HS-5 (cell line): ENCODE measurements at places on chromosomes 11 and 22.
A peak's percentile ranks its signal among the peaks of the same experiment; 100 is the strongest.

GRCh38 chr11:86396396-86396795, 21.7 kb downstream of the CCDC81 start:
- peak; percentile 57 for DNase-seq

GRCh38 chr11:83069441-83070043, 2.2 kb downstream of the RAB30 start:
- DNase-seq: no peak

GRCh38 chr11:109939166-109939810, 153.9 kb upstream of the ZC3H12C start:
- DNase-seq: peak; percentile 49

- no peak for DNase-seq
Measured at GRCh38 chr22:32499666-32500065, 25.1 kb downstream of the FBXO7 start.

GRCh38 chr22:45242778-45243191, 2.1 kb upstream of the KIAA0930 start:
- no peak for DNase-seq

GRCh38 chr11:126901783-126902182, 98.8 kb downstream of the KIRREL3 start:
- DNase-seq: no peak

DNA sequence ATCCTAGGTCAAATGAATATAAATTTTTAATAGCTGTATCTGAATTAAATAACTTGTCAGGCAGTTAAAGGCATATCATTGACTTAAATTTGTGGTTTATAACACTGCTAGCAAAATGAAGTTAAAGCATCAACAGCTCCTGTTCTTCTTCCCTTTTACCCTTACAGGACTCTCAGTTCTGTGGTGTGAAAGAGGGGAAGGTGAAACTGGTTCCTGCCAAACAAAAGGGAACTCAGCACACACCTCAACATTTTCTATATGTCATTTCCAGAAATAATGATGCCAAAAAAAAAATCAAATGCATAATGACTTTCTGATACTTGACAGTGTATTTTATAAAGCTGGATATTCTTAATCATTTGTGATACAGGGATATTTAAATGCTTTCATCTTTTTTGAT, 21.2 kb downstream of the ARL14EP start:
- no peak for DNase-seq

GRCh38 chr11:99333621-99334020, 312.9 kb downstream of the CNTN5 start:
- no peak for DNase-seq

DNA sequence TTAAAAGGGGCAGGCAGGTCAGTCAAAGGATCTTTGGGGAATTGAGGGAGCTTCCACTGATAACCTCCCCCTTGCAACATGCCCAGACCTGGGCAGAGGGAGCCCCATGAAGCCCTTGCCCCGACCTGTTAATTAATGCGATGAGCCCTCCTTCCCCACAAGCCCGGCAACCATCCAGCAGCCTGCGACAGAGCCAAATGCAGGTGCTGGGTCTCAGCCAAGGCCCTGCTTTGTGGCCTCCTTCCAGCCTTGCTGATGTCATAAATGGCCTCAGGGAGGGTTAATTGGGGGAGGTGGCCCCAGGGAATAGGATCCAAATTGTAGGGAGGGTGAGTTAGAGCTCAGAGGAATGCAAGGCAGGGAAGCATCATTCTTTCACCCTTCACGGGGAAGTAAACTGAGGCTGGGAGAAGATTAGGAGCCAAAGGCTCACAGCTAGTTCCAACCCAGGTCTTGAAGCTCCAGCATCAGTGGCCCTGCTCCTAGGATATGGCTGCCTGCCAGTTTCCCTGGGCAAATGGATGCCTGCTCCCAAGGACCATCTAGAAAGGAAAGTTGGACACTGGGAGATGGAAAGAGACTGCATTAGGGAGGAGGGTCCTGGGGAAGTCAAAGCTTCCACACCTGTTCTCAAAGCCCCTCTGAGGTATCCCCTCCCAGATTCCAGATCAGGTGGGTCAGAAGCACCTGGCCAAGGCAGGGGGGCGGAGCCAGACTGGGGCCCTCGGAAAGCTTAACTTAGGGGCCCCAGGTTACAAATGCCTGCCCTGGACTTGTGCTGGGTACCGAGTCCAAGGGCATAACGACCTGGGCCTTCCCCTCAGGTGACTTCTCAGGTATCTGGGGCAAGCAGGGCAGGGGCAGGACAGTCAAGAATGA, 34.1 kb downstream of the LMO1 start:
- DNase-seq: no peak

DNA sequence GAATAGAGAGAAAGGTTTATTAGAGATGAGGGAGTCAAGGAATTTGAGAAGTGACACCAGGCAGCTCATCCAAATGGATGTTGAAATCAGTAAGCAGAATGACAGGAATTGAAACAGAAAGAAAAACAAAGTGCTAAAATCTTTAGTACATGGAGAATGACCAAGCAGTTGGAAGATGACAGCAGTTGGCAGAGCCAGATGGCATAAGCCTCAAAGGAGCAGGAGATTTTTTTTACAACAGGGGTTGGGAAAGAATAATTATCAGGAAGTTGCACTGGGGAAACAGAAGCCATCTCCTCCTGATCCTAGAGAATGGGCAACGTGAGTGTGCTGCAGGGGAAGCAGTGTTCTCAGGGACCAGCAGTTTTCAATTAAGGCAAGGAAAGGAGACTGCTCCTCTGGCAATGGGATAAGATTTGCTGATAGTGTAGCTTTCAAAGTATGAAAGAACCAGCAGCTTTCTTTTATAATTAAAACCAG, 28.9 kb downstream of the RAB39A start:
- DNase-seq: peak; percentile 22

GRCh38 chr11:91972665-91973266, 251.9 kb upstream of the FAT3 start:
- no peak for DNase-seq

DNA sequence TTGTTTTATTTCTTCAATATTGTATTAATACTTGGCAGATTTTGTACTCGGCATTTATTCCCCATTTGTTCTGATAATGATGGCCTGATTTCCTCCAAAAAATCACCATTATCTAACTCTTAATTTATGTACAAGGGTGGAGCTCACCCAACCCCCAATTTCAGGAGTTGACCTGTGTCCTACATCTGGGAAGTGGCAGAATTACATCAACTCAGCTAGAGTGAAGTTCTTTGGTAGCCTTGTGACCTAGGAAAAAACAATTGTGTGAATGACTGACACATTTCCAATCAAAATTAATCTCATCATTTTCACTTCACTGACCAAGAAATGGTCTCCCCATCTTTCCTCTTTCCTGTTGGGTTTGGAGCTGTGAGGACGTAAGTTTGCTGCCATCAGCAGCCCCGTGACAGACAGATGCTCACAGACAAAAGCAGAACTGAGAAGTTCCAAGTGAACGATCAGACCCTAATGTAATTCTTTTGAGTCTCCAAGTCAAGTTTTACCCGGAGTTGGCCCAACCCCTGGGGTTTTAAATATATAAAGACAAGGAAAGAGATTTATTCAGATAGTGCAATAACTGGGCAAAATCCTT, 16.6 kb upstream of the MS4A6E start:
- no peak for DNase-seq

DNA sequence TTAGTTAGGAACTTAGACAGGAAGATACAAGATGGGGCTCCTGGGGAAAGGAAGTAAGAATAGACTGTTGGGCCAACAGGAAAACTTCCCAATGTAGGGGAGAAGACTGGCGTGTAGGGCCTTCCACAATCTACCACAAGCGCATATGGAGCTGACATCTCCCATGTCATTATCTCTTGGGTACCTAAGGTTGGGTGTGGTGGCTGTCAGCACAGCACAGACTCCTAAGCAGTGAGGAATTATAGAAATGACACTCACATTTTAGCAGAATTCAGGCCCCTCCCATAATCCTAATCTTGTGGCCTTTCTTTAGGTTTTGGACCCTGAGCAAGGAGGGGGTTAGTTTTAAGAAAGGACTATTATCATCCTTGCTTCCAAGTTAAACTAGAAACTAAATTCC, 11.6 kb downstream of the TRIM21 start:
- no peak for DNase-seq

GRCh38 chr11:86179646-86180064, 64.9 kb upstream of the EED start:
- no peak for DNase-seq

DNA sequence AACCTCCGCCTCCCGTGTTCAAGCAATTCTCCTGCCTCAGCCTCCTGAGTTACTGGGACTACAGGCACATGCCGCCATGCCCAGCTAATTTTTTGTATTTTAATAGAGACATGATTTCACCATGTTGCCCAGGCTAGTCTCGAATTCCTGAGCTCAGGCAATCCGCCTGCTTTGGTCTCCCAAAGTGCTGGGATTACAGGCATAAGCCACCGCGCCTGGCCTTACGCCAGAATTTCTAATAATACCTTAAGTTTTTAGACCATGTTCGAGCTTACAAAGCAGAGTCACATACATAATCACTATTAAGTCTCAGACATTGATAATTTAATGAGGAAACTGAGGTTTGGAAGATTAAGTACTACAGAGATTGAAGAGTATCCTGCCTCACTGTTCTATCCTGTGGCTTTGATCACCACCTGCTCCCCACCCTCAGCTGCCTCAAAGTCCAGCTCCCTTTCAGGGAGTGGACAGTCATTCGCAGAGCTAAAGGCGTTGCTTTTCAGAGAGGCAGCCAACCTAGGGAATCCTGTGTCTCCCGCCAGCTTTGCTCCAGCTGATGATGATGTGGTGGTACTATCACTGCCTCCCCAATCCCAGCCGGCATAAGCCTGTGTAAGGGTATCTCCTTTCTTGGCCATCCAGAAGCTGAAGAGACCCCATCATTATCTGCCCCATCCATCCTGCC, 7.7 kb downstream of the UBASH3B start:
- no peak for DNase-seq

DNA sequence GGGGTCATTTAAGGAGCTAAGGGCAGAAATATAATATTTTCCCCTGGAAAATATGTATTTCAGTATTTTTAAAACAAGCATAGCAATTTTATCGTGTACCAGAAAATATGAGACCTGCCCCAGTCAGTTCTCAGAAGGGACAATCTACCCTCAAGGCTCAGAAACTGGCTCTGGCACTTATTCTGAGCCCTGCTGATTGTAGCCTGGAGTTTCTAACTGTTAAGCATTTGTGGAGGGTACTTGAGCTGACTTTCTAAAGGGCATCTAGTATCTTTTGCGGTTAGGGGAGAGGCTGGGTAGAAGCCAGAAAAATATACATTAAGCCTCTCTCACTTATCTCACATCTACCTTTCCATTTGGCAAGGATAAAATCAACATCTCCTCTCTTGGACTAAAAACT, 71.3 kb upstream of the FSHB start:
- DNase-seq: no peak

DNA sequence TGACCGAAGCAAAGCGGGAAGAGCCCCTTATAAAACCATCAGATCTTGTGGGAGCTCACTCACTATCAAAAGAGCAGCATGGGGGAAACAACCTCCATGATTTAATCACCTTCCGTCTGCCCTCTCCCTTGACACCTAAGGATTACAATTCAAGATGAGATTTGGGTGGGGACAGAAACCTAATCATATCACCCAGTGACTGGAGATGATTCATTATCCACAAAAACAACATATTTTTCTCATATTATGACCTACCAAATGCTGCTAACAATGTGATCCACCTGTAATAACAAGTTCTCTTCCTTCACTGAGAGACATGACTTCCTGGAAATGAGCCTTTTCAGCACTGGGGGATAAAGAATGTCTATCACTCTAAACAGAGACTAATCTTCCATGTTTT, 23.4 kb upstream of the HEPHL1 start:
- no peak for DNase-seq

DNA sequence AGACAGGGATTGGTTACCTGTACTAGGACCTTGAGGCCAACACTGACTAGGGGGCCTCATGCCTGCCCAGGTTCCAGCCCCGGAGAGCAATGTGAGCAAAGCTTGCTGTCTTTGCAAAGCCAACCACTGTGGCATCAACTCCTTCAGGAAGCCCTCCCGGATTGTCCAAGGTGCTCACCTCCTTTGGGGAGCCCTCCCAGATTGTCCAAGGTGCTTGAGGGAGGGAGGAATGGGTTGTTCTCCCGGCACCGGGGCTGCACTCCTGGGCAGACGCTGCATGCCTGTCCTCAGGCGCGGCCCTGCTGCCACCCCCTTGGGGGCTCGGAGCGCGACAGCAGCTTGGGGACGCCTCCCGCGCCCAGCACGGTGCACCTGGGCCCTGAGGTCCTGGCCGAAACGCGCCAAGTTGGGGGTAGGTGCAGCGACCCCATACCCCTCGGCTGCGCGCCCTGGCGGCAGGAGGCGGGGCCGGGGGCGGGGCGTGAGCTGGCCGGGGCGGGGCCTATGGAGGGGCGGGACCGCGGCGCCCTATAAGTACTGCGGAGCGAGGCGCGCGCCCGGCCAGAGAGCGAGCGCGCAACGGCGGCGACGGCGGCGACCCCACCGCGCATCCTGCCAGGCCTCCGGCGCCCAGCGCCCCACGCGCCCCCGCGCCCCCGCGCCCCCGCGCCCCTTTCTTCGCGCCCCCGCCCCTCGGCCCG, at the start of gene CD81:
Gene CD81, plus strand, starts transcription at position 560 of the 701 bp plus-strand sequence. CDS start 240 bp downstream, outside the sequence.
- DNase-seq: no peak

- no peak for DNase-seq
Measured at GRCh38 chr11:125923633-125924032, 19.3 kb downstream of the DDX25 start.

GRCh38 chr22:44211256-44211945, 30.7 kb downstream of the PARVG start:
- DNase-seq: no peak

DNA sequence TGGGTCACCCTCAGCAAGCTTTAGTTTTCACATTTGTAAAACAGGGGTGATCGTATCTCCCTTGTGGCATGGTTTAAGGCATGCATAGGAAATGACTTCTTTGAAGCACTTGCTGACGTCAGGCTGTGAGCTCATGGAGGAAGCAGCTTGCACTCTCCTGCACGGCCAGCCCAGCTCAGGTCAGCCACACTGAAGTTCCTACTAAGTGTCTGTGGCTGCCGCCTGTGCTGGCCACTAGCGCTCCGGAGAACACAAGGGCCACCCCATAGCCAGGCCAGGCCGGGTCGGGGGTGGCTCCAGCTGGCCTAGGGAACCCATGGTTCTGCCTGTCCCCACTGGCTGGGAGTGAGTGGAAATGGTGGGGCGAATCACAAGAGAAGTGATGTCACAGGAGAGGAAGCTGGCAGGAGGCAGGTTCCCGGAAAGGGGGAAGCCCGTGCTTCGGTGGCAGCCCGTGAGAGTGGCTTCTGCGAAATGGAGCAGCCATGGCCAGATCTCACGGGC, 28.2 kb downstream of the KCTD17 start:
- DNase-seq: no peak

DNA sequence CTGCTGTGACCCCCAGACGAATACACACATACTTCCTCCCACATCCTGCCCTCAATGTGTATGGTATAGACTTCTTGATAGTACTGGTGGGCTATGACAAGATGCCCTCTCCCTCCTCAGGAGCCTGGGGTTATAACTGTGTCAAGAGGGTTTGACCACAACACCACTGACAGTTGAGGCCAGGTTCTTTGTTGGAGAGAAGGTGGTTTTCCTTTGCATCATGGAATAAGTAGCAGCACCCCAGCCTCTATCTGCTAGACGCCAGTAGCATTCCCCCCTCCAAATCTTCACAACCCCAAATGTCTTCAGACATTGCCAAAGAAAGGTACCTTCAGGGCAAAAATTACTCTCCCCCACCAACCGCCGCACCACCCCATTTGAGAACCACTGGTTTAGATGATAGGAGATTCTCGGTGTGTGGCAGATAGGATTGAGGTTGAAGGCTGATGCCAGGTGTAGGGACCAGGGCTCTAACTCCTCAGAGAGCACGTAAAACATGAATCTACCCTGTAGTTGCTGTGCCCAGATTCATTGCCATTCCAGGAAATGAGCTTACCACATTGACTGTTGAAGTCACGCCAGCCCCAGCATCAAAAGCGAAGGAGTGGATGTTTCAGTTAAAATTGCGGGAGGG, 5.5 kb upstream of the MYO18B start:
- DNase-seq: no peak

- no peak for DNase-seq
Measured at GRCh38 chr11:14334893-14335292, 24.1 kb downstream of the RRAS2 start.
